ENCODE measurements at places on chromosomes 12 and 14. TPM values are rescaled to one million over a fixed set of nuclear protein-coding genes. Genes with fewer than 3 reads are reported as not detected.

DNA sequence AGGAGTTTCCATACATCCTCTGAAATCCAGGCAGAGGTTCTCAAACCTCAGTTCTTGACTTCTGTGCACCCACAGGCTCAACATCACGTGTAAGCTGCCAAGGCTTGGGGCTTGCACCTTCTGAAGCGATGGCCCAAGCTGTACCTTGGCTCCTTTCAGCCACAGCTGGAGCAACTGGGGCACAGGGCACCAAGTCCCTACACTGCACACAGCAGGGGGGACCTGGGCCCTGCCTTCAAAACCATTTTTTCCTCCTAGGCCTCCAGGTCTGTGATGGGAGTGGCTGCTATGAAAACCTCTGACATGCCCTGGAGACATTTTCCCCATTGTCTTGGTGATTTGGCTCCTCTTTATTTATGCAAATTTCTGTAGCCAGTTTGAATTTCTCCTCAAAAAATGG lies 10.6 kb downstream of the AREL1 start:
- DNase-seq: no peak

DNA sequence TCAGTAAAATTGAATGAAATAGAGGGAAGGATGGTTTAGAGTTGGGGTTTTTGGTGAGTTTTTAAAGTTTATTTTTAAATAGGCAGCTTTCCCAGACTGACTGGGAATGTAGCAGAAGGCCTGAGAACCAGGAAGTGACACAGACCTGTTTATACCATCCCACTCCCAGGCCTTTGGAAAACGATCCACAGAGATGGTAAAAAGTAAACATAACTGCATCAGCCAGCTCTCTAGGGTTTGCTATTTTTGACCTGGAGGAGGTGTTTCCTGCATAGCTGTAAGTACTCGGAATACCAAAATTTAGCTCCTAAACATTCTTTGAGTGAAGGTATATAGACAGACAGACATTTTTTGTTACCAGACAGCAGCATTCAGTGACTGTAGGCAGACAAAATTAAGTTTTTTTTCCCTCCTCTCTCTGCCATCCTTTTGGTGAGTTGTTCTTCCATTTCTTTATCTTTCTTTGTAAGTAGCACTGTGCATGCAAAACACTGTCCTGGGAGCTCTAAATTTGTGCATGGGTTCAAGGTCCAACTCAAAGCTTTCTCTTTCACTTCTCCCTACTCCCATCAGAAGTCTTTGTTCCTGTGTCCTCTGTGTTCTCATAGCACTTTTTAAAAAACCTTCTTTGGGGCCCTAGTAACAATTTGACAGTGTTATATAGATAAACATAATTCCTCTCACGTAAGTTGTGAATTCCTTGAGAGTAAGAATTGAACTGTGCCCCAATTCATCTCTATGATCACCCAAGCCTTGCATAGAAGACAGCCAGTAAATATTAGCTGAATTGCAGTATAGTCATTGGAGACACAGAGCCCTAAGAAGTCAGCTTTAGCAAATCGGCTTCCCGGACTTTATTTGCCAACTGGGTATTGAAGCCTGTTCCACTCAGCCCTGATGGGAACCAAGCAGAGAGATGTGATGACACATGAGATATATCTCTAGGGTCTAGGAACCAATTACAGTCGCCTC lies 37.4 kb downstream of the SUSD6 start:
- DNase-seq: peak; percentile 95

- DNase-seq: no peak
These were observed 129.3 kb downstream of the HMGA2 start for GRCh38 chr12:65953631-65954030.

- no peak for DNase-seq
These were observed 9.2 kb downstream of the APOLD1 start for GRCh38 chr12:12794686-12795085.

- no peak for DNase-seq
These were observed 120.9 kb downstream of the TMTC1 start for GRCh38 chr12:29662734-29663323.

GRCh38 chr12:126747530-126748149 lies 1519.3 kb upstream of the TMEM132C start:
- no peak for DNase-seq

DNA sequence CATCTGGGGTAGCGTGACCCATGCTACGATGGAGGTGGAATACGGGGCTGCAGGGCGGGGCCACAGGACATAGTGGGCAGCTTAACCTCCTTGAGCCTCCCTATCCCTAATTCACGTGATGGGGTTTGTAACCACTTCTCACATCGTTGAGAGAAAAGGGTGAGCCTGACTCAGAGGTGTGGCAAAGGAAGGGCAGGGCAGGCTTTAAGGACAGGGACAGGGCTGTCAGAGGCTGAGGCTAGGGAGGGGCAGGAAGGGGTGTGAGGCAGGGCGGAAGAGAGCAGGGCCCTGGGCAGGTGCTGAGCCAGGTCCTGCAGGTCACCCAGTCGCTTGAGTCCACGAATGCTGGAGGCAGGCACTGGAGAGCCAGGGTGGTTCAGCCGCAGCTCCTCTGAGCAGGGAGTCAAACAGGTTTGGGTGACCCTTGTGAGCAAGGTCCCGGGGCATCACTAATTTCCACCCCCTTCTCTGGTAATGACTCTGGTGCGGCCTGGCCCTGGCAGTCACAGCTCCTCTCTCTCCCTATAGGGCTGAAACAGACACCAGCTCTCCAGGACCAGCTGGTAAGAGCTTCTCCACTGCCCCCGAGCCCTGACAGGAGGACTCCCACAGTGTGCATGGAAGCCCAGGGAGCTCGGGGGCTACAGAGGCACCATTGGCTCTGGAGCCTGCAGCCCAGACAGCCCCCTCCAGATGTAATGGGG lies 7.5 kb upstream of the AQP2 start:
- DNase-seq: no peak

- peak; percentile 86 for DNase-seq
These were observed 49.0 kb upstream of the PTGR2 start for GRCh38 chr14:73802431-73803188.

GRCh38 chr12:104604070-104604994 lies 147.6 kb downstream of the CHST11 start:
- no peak for DNase-seq

GRCh38 chr12:14937014-14937413 lies 1.3 kb downstream of the ERP27 start:
- DNase-seq: no peak

- no peak for DNase-seq
These were observed 781.7 kb downstream of the TRHDE start for GRCh38 chr12:73053893-73054292.

DNA sequence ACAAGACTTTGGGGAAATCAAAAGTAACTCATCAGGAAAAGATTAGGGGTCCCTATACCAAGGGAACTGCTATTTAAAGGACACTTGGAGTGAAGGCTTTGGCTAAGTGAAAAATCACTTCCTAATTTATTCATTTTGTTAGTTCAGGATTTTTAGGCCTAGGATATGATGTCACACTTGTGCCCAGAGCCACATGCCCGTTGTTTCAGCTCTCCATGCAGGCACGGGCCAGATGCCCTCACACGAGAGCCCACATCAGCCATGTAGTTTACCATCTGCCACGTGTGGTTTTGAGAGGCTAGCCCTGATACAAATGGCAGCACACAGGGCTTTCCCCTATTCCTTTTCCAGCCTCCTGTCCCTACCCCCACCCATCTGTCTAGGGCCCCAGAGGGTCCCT lies 11.9 kb upstream of the LRP1-AS start:
- DNase-seq: no peak

DNA sequence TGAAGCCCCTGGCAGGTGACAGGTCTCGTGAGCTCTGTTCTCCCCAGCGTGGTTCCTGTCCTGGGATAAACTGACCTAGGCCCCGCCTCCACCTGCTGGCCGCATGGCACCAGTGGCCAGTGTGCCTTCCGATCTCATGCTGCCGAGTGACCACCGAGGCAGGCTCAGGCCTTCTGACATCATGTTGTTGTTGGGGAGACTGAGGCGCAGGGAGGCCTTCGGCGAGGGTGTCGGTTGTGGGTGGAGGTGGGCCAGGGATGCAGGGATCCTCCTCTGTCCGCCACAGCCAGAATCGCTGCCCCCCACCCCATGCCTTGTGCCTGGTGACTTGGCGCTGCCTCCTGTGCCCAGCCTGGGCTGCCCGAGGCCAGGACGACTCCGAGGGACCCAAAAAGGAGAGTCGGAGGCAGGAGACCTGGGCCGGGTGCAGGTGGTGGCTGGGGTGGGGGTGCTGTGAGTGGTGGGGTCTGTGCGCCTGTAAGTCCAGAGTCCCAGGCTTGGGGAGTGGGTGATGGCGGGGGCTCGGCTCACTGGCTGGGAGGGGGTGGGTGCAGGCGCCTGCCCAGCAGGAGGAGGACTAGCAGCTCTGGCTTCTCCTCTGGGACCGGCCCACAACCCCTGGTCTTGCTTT lies 24.3 kb downstream of the ASPG start:
- no peak for DNase-seq

GRCh38 chr14:64541972-64542835 lies 1.7 kb downstream of the HSPA2 start:
- DNase-seq: no peak

GRCh38 chr14:99745307-99745951 lies 47.8 kb upstream of the EML1 start:
- no peak for DNase-seq

GRCh38 chr14:92633274-92633616 lies 115.2 kb downstream of the LGMN start:
- DNase-seq: no peak

- DNase-seq: no peak
These were observed 2.7 kb upstream of the TC2N start for GRCh38 chr14:91870001-91870400.

DNA sequence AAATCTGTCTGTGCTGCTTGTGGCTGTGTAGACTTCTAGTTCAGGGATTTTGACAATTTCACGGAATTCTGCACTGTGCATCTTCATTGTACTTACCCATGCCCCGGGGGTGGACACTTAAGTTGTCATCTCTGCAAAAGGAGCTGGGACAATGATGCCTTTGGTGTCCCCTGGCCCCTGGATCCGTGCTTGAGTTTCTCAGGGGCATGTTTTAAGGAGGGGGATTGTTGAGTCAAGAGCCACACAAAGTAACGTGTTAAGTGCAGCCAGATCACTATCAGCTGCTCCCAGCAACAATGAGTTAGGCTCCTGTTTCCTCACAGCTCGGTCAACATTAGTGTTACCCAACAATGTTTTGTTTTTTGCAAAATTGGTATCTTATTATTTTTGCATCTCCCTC lies 305.0 kb upstream of the DIO3 start:
- DNase-seq: no peak

DNA sequence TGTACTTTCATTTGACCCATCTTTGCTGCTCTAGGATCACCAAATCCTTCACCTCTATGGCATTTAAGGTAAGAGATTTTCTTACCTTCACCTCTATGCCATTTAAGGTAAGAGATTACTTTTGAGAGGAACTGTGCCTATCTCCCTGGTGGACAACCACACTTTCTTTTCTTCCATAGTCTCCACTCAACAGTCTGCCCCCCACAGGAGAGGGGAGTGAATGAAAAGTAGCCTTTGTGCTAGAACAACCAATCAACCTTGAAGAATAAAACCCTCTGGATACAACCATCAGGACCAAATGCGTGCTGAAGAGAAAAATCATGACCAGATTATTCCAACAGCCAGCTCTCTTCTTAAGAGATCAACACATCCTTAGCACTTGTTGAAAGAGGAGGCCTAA lies 258.6 kb upstream of the TMPO start:
- no peak for DNase-seq

The PRICKLE1 gene
- polyA plus RNA-seq: 6.0 TPM

The CACNA2D4 gene
- 5.9 TPM for polyA plus RNA-seq

The PPP1R3E gene
- polyA plus RNA-seq: 27.3 TPM

The ATL1 gene
- polyA plus RNA-seq: 13.2 TPM

The KRT79 gene
- polyA plus RNA-seq: not detected

The PTCSC3 gene
- polyA plus RNA-seq: not detected

The SPIC gene
- 0.13 TPM for polyA plus RNA-seq

The SLC6A12 gene
- 0.27 TPM for polyA plus RNA-seq

The ALX1 gene
- 0.06 TPM for polyA plus RNA-seq

The NGB gene
- 3.1 TPM for polyA plus RNA-seq

The NRXN3 gene
- 12.8 TPM for polyA plus RNA-seq

The OR10P1 gene
- not detected for polyA plus RNA-seq

The ESPL1 gene
- polyA plus RNA-seq: 31.2 TPM

All from large intestine (tissue), 12 donors.